ENCODE measurements at places on chromosomes 5 and 9.

GRCh38 chr5:141512390-141512910, 23.6 kb downstream of the PCDHGC5 start:
- DNase-seq: peak; percentile 49

GRCh38 chr9:85543196-85543595, 198.6 kb downstream of the AGTPBP1 start:
- DNase-seq: no peak

DNA sequence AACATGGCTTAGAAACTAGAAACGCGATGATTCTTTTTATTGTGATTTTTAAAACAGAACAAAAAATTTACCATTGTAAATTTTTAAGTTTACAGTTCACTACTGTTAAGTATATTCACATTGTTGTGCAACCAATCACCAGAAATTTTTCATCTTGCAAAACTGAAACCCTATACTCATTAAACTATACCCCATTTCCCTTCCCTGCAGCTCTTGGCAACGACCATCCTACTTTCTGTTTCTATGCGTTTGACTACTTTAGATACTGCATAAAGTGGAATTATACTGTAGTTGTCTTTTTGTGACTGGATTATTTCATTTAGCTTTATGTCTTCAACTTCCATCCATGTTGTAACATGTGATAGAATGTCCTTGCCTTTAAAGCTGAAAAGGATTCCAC, 52.5 kb downstream of the SPOCK1 start:
- DNase-seq: no peak

DNA sequence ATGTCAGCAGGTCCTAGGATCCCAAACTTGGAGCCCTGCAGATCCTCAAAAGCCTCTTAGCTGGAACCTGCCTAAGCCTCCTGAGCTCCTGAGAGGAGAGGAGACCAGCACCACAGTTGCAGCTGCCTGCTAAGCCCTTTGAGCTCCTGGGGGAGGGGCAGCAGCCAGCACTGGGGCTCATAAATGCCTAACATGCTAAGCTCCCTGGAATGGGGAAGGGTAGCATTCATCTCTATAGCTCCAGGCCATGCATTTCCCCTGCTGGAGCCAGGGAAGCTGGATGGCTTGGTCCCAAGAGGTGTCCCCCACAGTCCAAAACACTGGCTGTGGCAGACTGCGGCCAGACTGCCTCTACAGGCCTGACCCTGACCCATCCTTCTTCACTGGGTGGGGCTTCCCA, 182.7 kb downstream of the KCNN2 start:
- no peak for DNase-seq

DNA sequence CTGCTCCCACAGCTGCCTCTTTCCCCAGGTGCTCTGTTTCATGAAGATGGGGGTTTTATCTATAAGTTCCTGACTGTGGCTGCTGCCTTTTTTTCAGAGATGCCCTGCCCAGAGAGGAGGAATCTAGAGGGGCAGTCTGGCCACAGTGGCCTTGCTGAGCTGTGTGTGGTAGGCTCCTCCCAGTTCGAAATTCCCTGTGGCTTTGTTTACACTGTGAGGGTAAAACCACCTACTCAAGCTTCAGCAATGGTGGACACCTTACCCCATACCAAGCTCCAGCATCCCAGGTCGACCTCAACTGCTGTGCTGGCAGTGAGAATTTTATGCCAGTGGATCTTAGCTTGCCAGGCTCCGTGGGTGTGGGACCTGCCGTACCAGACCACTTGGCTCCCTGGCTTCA, 250.0 kb downstream of the FER start:
- DNase-seq: no peak

GRCh38 chr9:134839455-134840125, 41.0 kb upstream of the FCN2 start:
- DNase-seq: no peak
